ENCODE measurements at places on chromosomes 16 and 17.

DNA sequence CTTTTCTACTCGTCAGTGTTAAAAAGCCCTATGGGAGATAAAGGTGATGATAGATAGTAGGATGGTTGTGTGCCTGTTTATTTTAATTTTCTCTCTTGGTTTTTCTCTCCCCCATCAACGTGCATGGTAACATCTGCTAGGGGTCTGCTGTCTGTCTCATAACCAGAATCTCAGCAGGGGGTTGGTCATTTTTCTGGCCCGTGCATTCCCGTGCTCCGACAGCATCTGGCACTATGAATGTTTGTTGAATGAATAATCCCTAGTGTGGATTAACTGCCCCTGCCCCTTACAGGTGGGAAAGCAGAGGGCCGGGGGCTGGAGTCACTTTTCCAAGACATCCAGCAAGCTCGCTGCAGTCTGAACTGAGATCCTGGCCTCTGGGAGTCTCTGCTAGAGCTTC is 6.3 kb downstream of the CA5A start:
- H3K4me1 ChIP-seq: peaks cover 12% of the 10 kb centered on the region
- DNase-seq: no peak
- peaks cover 31% of the 10 kb centered on the region for H3K27me3 ChIP-seq
- H3K36me3 ChIP-seq: no peaks in the 10 kb centered on the region
- H3K27ac ChIP-seq: no peak overlapping the region

DNA sequence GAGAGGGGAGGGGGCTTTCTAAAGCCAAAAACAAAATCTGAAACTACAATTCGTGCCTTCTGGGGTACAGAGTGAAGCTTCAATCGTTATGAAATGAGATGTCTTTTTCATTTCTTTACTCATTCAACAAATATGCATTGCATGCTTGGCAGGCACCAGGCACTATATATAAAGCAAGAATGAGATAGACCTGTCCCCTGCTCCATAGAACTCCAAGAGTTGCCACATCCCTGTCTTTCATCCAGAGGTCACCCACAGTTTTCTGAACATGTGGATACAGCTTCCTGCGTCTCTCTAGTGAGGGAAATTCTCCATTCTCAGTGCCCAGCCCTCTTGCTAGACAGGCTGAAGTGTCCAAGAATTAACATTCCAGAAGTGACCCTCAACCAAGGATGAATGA is 343.2 kb upstream of the MAF start:
- H3K27ac ChIP-seq: no peak overlapping the region
- H3K4me3 ChIP-seq: no peak overlapping the region
- H3K27me3 ChIP-seq: no peaks in the 10 kb centered on the region
- no peak for DNase-seq
- peaks cover 1% of the 10 kb centered on the region for H3K4me1 ChIP-seq
- no peaks in the 10 kb centered on the region for H3K36me3 ChIP-seq

GRCh38 chr17:40909351-40909750 is 24.3 kb upstream of the KRT20 start:
- peaks cover 10% of the 10 kb centered on the region for H3K4me1 ChIP-seq
- H3K4me3 ChIP-seq: no peak overlapping the region
- H3K27me3 ChIP-seq: no peaks in the 10 kb centered on the region
- peak overlapping the region; percentile 85 for H3K27ac ChIP-seq
- no peaks in the 10 kb centered on the region for H3K36me3 ChIP-seq

DNA sequence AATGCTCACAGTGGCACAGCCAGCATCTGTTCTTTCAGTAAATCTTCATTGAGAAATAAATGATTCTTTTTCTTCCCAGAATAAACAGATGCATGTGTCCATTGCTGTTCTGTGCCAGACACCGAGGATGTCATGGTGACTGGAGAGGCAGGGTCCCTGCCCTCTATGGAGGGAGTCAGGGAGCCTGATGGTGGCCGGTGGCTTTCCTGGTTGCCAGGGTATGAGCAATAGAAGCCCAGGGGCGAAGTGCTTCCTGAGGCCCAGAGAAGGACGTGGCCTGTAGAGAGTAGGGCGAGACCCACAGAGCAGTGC is 29.9 kb upstream of the NUDT16L1 start:
- no peaks in the 10 kb centered on the region for H3K27me3 ChIP-seq
- H3K36me3 ChIP-seq: peaks cover 58% of the 10 kb centered on the region
- no peak overlapping the region for H3K27ac ChIP-seq
- no peak overlapping the region for H3K4me3 ChIP-seq
- peaks cover 24% of the 10 kb centered on the region for H3K4me1 ChIP-seq
- no peak for DNase-seq
